ENCODE measurements at places on chromosomes 6 and 20. TPM values are rescaled to one million over a fixed set of nuclear protein-coding genes. Genes with fewer than 3 reads are reported as not detected.

LHFPL5 gene
- not detected for total RNA-seq

DNA sequence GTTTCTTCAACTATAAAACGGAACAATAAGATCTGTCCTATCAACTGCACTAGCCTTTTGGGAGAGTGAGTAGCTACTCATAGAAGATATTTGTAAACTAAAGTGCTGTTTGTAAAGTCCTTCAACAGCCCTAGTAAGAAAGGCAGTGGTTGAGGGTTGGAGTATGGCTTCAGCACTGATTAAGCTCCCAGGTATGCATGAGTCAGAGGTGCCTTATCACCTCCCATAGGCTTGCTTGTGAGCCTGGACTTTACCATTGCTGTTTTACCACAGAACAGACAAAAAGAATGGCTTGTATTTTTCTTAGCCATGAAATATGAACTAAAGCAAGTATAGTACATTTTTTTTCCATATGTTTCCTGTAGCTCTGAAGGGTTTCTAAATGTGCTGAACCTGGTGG, 44.1 kb downstream of the SAMD3 start:
- DNase-seq: no peak

GRCh38 chr6:156852858-156853216, 75.7 kb downstream of the ARID1B start:
- DNase-seq: no peak

TXLNB gene
- 0.36 TPM for total RNA-seq

DUSP15 gene
- 1.7 TPM for total RNA-seq

- DNase-seq: no peak
These were observed 24.1 kb upstream of the CCR6 start for GRCh38 chr6:167098825-167099225.

SLC17A3 gene
- not detected for total RNA-seq

DNA sequence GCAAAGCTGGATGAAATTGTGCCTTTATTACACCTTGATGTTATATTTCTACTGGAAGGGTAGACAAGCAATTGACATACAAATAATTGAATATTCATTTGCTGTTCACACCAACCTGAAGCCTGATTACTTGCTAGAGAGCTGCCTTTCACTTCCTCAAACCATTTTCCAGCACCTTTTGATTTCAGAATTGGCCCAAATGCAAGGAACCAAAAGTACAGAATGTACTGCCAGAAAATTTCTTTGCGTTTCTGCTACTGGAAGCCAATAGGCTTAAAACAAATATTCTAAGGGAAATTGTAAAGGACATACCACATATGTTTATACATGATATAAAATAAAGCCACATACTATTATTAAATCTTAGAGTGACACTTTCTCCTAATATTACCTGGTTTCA, 94.5 kb downstream of the RFPL4B start:
- DNase-seq: no peak

ZNF311 gene
- 2.6 TPM for total RNA-seq

MBOAT1 gene
- 33.7 TPM for total RNA-seq

DNA sequence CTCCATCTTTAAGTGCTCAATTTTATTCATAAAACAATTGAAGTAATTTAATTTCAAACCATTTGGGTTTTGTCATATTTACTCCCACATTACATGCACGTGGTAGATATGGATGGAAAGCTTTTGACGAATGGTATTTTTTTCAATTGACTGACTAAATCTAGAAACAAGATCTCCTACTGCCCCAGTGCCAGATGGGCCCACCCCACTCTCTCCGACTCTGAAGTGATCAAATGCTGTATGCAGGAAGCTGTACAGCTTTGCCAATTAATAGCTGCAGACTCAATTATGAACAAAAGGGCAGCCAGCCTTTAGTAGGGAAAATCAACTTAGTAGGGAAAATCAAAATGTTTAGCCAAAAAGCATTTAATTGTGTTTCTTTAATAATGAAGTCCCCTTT, 46.2 kb downstream of the PACRG start:
- DNase-seq: no peak

NFATC2 gene
- total RNA-seq: 7.3 TPM

DNA sequence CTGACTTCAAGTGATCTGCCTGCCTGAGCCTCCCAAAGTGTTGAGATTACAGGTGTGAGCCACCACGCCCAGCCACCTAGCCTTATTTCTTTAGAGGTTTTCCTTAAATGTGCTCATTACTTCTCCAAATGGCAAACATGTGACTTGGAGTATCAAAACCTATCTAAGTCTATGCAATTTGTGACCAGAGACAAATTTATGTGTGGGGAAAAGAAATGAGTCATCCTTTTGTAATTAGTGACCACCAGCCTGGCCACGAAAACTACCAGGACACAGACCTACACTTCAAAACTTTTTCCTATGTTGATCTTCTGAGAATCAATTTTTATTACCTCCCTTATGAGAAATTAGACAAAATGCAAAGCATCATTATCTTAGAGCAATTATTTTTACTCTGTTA, 64.6 kb upstream of the OGFRL1 start:
- no peak for DNase-seq

- DNase-seq: no peak
These were observed 227.9 kb downstream of the FRK start for GRCh38 chr6:115832786-115833185.

- DNase-seq: no peak
These were observed 17.7 kb upstream of the CCN6 start for GRCh38 chr6:112036088-112036637.

NRSN1 gene
- not detected for total RNA-seq

DNA sequence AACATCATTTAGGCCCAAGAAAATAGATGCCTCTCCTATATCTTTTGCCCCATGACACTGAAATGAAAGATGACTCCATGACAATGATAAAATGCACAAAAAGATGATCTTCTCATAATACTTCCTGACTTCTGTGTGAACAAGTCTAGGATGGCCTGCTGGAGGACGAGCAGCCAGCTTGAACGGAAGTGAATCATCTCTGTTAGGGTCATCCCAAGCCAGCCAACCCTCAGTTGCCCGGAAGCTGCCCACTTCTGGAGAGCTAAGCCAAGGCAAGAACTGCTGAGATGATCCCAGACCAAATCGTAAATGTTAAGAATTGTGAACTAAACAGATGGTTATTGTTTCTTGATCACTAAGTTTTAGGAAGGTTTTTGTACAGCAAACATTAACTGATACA, 249.7 kb upstream of the HS3ST5 start:
- DNase-seq: no peak

DNA sequence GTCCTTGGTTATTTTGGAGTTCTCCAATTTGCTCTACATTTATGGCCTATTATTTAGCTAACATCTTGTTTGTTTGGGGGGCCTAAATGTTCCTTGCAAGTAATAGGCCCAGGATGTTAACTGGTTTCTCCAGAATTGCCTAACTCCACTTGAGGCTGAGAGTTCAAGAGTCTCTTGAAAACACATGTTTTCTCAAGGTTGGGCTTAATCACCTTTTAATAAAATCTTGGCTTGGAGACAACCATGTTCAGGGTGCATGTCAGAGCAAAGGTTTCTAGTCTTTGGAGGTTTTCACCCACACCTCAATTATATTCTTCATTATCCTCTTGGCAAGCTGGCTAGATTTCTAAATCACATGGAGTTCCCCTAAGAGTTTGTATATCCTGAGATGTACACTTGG, 54.2 kb downstream of the KLHL31 start:
- no peak for DNase-seq

- DNase-seq: no peak
These were observed 27.5 kb upstream of the ADGRF4 start for GRCh38 chr6:47670851-47671250.

NKAIN4 gene
- 1.6 TPM for total RNA-seq

PRSS35 gene
- not detected for total RNA-seq

GRCh38 chr20:433300-433975, 25.3 kb downstream of the RBCK1 start:
- no peak for DNase-seq

DNA sequence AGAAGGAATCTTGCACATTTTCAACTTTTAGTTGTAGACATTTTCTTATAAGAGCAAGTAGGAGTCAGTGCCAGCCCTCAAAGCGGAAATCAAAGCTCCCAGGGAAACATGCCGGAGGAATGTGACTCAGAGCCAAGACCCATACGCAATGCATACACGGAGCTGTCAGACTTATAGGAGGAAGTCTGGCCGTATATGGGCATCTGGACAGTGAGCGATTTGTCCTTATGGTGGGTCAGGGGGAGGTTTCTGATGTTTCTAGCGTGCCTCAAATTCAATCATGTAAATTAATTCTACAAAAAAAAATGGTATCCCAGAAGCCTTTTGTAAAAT, 3.6 kb upstream of the CCN2 start:
- peak; percentile 81 for DNase-seq

CGA gene
- not detected for total RNA-seq

BPIFB2 gene
- total RNA-seq: not detected

CCN6 gene
- total RNA-seq: not detected

DNA sequence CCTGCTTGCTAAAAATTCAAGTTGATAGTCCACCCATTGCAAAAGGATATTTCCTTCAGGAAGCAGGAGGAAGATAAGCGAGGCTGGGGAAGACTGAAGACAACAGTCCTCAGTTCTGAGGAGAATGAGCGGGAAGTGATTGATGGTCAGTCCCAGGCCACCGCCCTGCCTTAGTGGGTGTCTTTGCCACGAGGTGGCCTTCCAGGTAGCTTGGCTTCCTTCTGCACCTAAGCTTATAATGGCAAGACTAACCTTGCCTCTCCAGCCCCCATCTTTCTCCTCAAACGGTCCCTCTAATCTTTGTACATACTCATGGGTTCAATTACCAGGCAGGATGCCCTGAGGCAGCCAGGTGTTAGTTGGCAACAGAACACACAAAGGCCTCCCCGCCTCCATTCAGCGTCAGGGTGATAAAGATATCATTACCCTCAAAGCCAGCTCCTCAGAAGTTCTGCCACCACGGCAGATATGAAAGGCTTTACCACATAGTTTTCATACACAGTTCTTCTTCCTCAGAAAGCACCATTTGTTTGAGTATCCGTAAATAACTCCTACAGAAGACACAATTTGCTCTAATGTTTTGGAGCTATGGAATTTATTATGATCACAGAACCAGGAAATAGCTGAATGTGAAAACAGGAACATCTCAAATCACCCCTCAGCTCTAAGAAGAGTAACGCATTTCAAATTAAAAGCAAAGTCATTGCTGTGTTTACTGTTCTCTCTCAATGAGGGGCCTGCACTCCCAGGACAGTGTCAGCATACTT, 249.4 kb downstream of the ATXN1 start:
- DNase-seq: peak; percentile 54

DNA sequence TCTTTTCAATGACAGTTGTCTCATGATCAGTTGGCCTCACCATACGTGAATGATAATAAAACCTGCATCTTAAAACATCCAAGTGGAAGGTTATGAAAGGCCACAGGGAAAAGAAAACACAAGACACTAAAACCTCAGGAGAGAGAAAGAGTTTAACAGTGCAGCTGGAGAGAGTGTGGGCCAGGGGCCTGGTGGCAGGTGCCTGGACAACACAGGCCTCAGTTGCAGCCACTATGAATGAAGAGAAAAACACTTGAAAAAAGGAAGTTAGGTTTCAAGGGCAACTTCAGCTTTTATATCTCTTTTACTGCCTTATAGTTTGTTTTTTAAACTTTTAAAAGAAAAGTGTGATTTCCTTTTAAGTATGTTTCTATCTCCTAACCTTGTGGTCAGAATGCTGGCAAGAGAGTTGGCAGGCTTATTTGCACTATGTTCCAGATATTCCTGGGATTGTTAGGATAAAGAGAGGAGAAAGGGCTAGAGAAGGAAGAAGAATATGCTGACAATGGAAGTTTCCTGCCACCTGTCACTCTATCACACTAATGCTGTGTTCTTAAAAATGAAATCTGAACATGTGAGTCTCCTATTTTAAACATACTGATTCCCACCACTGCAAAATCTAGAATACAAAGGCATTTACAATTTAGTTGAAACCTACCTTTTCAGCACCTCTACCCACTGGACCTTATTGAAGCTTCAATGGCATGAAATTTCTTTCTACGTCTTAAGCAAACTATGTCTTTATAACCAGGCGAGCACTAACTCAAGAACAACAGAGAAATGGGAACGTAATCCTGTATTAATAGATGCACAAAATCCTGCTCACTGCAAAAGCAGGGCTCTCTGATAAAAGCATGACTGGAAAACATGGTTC, 222.4 kb downstream of the CD83 start:
- DNase-seq: no peak

Data from mucosa of descending colon (tissue), 3 donors.